Activated CD8-positive, alpha-beta T cell treated with anti-CD3 and anti-CD28 coated beads, Interleukin-2, amount 10 ng/mL, durations not matched to agents 7 days and 5 days (primary cell): ENCODE measurements at places on chromosomes 16 and 17.

GRCh38 chr16:8138666-8139065 is 451.6 kb downstream of the TMEM114 start:
- DNase-seq: no peak

- DNase-seq: no peak
These were observed 6.3 kb upstream of the TAC4 start for GRCh38 chr17:49854126-49854525.

DNA sequence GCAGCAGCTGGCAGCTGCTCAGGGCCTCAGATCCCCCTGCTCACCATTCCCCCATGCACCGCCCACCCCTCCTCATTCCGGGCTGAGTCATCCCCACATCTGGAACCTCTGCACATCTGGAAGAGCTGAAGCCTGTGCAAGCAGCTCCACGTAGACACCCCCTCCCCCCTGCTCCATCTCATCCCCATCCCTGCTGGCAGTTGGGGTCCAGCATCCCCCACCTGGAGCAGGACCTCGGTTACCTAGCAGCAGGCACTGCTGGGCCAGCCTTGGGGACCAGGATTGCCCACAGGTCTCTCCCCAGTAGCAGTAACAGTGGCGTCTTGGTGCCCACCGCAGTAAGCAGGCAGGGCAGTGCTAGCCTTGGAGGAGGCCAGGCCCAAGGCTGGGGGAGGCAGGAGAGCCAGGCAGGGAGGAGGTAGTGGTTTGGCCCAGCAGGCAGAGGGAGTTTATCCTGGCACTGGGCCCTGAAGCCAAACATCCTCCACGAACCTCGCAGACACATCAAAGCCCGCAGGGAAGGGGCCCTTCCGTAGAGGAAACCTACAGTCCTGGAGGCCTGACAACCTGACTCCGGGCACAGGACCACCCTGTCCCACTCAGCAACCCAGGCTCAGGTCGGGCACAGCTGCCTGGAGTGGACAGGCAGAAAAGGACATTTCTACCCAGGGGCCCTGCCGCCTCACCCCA is 7.7 kb upstream of the TMEM92 start:
- no peak for DNase-seq

GRCh38 chr17:14341866-14342265 is 41.0 kb downstream of the HS3ST3B1 start:
- DNase-seq: no peak

DNA sequence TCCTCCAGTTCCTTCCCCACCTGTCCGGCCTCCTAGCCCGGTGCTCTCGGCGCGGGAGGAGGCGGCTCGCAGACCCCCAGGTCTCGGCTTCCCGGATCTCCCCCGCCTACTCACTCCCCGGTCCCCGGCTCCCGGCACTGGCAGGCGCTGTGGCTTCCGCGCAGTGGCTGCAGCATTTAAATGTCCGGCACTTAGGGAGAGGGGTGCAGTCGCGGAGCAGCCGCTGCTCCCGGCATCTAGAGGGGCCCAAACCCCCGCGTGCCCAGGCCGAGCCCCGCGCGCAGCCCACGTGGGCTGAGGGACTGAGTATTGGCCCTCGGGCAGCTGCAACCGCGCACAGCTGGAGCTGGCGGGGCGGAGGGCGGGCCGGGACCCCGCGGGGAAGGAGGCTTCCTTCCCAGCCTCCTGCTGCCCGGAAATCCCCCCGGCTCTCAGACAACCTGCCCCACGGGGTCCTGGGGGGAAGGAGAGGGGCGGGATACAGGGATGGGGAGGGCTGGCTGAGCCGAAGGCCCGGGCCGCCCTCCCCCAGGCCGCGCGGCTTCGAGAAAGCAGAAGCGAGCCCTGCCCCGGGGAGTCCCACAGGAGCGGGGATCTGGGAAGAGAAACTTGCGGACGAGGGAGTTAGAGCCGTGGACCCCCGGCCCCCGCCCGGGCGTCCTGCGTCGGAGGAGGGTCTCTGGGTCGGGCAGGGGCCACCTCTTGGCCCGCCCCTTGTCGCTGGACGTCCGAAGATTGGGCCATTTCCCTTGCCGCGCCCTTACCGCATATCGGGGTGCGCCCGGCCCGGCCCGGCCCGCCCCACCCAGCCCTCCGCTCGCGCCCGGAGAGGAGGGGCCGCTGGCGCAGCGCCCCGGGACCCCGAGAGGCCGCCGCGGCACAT is at the start of gene MMP25:
TSS of gene MMP25 (plus strand) at position 804 of the 883 bp plus-strand sequence. CDS start 357 bp downstream, outside the sequence.
- DNase-seq: peak; percentile 44

GRCh38 chr16:52293204-52293603 is 253.7 kb downstream of the TOX3 start:
- DNase-seq: no peak

GRCh38 chr16:57736419-57737351 is 1.1 kb downstream of the KATNB1 start:
- DNase-seq: peak; percentile 68

DNA sequence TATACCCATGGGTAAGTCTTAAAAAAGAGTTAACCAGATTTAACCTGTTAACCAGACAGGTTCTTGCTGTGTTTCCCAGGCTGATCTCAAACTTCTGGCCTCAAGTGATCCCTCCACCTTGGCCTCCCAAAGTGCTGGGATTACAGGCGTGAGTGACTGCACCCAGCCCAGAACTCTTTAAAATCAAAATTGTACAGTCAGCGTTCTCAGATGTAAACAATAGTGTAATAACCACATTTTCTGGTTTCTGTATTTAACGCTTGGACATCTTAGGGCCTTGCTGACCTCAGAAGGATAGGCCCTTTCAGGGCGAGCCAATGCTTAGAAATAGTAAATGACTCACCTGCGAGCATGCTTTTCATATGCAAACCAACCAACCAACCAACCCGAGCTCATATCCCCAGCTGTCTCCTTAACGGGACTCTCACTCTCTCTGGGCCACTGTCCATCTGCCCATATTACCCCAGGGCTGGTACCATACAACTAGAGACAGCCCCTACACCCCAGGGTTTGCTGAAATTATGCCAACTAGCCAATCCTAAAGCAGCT is 415.0 kb upstream of the XYLT1 start:
- DNase-seq: no peak

DNA sequence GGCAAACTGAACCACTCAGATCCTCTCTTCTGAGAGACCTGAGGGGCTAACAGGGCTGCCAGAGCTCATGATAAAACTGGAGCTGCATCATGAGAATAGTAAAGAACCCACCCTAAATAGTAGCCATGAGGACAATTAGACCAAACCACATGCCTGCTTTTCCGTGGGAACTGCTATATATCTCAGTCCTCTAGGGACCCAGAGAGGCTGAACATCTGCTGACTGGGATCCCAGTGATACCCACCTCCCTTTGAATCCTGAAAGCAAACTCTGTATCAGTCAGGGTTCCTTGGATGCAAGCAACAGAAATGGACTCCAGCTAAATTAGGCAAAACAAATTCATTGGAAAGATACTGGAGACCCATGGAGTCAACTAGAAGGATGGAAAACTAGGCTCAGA is 6.5 kb downstream of the MT1X start:
- no peak for DNase-seq

DNA sequence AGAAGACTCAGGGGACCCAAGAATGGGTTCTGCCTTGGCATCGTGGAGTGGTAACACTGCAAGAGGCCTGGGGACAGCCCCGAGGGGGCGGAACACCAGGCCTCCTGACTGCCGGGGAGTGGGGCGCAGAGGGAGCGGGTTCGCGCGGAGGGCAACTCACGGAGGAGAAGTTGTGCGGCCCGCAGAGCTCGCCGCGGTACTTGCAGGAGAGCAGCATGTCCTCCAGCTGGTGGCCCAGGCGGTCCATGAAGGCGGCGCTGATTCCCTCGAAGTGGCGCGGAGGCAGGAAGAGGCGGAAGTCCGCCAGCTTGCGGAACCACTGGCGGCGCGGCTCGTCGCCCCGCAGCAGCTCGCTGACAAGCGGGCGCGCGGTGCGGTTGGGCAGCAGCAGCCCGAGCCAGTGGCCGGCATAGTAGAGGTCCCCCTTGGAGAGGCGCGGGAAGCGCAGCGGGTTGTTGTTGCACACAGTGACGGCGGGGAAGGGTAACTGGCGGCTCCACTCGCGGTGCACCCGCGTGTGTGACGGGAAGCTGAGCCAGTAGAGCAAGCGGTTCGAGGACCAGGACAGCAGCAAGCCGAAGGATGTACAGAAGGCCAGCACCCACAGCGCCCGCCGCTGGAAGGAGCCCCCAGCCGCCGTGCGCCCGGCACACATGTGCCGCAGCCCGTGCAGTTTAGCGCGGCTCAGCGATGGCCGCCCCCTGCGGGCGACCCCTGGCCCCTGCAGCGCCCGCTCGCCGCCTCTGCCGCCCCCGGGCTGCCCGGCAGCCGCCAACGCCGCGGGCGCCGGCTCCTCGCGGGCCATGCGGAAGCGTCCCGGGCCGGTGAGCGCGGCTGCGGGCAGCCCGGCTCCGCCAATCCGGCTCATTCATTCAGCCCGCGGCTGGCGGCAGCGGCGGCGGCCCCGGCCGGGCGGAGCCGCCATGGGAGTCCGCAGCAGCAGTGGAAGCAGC is 1.6 kb downstream of the ASIC2 start:
- DNase-seq: no peak

- no peak for DNase-seq
These were observed 57.5 kb upstream of the CLEC19A start for GRCh38 chr16:19228052-19228451.

DNA sequence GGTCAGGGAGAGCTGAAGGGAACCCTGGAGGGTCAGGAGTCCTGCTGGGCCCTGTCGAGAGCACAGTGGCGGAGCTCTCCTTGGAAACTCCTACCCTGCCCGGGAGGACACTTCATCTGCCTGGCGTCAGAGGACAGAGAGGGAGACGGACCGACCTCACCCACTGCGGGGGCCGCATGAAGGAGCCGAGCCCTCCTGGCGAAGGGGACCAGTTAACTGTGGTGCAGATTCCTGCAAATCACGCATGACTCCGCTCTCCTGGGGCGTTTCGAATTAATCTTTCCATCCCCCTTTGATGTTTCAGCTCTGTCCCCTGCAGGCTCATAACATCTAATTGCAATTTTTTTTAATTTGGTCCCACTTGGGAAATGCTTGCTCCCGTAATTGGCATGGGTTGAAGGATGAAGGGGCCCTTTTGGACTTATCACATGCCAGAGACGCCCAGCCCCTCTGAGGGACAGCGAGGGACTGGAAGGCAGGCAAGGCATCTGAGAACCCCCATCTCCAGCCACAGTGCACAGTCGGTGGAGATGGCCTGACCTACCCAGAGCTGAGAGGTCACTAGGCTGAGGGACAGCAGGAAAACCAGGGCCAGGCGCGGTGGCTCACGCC is 26.5 kb downstream of the RPH3AL start:
- DNase-seq: no peak

- DNase-seq: peak; percentile 62
These were observed 1.1 kb upstream of the LCMT1 start for GRCh38 chr16:25110387-25110947.

DNA sequence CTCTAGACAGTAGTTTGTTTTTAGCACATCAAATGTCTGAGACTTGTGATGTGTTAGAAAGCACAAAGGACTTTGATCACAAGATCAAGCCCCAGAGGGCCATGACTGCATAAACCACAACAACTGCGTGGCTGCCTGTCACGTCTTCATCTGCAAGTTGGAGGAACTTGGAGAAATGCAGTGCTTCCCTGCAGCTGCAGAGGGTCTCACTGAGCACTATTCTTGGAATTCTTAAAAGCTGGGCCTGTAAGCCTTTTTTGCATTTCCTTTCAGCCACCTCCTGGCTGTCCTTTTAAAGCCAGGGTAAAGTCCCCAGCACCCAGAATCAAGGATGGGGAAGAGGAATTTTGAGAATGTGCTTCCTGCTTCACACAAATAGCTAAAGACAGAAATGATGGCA is 431.3 kb downstream of the MAF start:
- DNase-seq: peak; percentile 53

GRCh38 chr16:9081843-9082242 is 9.6 kb upstream of the HAPSTR1 start:
- DNase-seq: no peak

GRCh38 chr17:44607836-44608690 is 48.2 kb upstream of the MEIOC start:
- no peak for DNase-seq

DNA sequence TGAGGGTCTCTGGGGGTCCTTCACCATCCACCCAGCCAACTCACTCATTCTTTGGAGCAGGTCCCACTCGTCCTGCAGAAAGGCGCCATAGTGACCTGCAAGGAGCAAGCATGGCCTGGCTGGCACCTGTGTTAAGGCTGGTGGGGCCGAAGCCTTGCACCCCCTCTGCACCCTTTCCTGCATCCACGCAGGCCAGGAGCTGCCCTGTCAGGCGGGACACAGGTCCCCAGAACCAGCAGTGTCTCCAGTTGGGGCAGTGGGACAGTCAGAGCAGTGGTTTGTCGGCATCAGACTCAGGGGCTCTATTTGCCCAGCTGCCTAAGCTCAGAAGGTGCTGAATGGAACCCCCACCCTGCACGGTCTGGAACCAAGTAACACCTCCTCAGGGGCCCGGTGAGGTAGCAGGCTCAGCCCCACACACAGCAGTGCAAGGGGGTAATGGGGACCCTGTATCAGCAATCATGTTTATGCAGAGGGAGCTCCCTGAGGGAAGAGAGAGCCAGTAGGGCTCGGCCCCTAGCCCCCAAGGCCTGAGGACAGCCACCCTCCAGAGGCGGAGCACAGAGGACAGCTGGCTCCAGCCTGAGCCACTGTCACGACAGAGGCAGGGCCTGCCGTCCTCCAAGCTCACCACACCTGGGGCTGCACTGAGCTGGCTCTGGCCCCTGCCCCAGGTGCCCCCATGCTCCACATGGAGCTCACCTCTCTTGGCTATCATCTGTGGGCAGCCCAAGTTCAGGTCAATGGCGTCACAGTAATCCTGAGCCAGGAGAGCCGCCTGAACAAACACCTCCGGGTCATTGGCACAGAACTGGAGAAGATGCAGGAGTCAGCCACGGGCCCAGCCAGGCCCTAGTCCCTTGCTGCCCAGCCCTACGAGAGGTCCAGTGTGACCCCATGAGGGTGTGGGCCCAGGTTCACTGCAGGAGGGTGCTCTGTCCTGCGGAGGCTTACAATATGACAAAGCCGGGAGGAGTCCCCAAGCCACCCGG is 1.9 kb downstream of the DUS1L start:
- DNase-seq: no peak

DNA sequence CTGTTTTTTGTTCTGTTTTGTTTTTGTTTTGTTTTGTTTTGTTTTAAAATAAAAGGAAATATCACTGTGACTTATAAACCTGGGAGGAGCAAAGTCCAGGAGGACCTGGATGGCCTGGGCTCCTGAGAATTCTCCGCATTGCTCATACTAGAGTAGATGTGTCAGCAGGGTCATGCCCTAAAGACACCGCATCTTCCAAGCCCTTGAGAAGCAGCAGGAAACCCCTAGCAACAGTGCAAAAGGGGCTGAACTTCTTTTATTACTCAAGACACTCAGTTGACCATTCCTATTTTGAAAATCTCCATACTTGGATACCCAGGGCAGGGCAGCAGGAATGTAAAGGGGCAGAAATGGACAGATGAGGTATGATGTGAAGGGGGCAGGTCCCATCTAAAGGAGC is 51.8 kb downstream of the SYT17 start:
- DNase-seq: no peak

- no peak for DNase-seq
These were observed 23.1 kb downstream of the PITPNC1 start for GRCh38 chr17:67400193-67400592.
